Stimulated activated naive CD4-positive, alpha-beta T cell treated with Interleukin-2 at 50 U/mL for 16 hours (primary cell): ENCODE measurements at places on chromosomes 1 and 21.

GRCh38 chr1:5576673-5577065, 415.6 kb downstream of the NPHP4 start:
- DNase-seq = no peak

DNA sequence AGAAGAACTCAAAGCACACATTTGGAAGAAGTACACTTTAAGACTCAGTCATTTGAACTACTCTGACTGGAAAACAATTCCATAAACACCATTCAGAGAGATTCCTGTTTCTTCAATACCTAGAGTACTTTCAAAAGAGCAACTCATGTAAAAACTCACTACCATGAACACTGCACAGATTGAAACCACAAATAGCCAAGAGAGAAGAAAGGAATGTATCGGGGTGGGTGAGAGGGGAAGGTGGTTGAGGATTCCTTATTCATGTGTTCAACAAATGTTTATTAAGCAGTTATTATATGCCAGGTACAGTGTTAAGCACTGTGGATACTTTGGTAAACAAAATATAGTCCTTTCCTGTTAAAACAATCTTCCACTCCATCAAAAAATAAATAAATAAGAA, 64.7 kb downstream of the NRIP1 start:
- no peak for DNase-seq

GRCh38 chr1:226934483-226935237, 5.4 kb upstream of the COQ8A start:
- no peak for DNase-seq

DNA sequence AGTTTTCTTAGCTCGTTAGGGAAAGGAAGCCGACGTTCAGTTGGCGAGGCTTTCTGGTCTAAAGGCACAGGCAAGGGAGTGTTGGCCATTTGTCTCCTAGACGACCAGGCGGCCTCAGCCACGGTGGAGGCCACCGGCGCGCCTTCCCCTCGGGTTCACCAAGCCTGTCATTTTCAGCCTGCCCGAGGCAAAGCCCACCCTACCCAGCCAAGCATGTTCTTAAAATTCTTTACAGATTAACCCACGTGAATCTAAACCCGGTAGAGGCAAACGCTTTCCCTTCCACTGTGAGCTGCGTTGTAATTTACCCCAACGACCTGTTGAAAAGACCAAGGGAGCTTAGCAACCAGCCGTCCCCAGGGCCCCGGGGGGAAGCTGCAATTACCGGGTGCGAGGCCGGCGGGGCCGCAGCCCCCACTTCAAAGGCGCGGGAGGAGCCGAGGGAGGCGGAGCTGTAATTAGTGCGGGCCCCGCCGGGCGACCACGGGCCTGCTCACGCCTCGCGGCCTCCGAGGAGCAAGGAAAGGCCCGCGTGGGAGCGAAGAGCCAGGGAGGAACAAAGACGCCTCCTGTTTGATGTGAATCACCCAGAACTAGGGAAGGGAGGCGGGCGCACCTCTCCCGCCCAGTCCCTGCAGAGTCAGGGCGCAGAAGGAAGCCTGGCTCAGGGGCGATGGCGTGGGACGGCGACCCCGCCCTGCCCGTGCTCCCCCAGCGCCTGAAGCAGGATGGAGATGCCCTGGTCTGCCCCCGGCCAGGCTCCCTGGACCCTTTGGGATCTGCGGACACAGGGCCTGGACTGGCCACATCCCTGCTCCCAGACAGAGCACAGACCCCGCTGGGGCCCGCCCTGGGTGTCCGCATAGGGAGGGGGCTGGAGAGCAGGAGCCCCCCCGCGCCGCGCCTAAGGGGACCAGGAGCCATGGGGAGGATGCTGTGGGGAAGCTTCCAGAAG, 12.1 kb upstream of the TSPEAR start:
- no peak for DNase-seq

DNA sequence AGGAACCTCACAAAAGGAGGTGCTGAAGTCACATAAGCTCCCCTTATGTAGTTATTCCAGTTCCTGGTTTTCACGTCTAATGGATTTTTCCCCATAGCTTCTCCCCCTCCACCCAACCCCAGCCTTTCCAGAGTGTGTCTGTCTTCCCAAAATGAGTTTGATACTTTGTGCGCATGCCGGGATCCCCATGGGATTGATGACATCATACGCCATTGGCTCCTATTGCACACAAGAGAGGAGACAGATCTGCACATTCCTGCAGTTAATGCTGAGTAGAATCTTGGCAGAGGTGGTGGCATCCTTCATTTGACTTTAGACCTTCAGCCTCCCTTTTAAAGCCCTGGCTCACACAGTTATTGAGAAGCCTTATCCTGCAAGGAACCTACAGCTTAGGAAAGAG, 71.4 kb downstream of the DDR2 start:
- DNase-seq = no peak

DNA sequence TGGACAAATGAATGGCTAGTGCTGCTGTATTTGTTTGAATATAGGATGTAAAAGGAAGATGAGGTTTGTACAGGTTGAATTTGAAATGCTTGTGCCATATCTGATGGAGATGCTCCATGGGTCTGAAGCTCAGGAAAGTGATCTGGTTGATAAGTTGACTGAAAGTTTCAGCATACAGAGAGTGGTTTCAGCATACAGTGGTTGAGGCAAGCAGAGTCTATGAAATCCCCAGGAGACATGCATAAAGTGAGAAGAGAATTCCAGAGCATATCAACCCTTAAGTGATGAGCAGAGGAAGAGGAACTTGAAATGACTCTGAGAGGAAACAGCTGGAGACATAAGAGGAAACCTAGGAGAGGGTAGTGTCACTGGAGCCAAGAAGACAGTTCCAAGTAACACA, 21.7 kb downstream of the TCHHL1 start:
- no peak for DNase-seq

DNA sequence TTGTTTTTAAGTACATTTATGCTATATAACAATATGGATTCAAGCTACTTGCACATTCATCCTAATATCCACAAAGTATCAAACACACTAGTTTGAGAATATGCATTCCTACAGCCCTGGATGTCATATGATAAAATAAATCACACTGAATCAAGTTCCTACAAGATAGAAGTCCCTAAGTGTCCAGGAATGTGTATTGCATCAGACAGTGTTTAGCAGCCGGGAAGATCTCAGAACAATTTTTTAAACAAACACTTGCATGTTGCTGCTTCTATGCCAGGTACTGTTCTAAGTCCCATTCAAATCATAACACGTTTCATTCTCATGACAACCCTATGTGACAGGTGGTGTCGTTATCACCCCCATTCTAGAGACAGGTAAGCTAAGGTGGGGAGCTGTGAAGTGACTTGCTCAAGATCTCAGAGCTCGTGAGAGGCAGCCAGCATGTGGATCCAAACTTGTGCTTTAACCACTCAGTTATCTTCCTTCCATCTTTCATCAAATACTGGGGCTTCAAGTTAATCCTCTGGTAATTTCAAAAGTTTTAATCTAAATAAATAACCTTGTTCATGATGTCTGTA, 68.3 kb upstream of the KIF26B start:
- DNase-seq = no peak

DNA sequence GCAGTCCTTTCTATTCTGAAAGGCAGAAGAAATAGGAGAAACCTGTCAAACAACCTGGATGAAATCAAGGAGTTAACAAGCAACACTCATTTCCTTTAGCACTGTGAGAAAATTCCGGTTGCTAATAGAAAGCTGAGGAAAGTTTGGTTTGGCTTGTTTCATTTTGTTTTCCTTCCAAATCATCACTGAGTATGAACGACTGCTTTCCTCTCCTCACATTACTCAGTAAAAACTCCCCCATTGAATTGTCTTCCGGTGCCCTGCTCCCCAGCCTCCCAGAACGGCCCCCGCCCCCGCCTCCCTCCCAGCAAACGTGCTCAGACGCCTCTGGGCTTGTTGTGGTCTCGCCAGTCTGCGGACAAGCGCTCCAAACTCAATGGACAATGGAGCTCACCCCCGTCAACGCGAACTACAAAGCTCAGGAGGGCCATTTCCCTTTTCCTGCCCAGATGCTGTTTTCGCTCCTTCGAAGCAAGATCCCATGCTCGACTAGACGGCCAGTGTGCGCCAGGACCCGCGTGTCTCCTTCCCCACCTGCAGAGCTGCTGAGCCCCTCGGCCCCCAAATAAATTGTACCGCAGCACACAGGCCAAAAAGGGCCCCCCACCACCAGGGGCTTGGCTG, 747 bp downstream of the STX6 start:
- peak; percentile 75 for DNase-seq

DNA sequence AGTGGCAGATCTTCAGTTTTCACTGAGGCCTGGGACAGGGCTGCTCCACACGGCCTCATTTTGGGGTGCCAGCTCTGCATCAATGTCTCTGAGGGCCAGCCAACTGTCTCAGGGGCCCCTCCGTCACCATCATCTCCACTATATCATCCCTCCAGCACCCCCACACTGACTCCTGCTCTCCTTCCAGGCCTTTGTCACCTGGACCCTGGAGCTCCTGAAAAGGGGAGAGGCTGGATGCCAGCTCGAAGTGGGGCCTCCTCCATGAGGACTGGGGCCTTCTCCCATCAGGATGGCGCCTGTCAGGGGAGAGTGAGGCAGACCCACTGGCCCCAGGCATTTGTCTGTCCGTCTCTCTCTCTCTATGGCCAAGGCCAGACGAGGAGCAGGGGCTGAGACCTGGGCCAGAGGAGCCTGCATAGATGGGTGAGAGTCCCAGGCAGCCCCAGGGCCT, 44.7 kb upstream of the LRP8 start:
- DNase-seq = no peak

DNA sequence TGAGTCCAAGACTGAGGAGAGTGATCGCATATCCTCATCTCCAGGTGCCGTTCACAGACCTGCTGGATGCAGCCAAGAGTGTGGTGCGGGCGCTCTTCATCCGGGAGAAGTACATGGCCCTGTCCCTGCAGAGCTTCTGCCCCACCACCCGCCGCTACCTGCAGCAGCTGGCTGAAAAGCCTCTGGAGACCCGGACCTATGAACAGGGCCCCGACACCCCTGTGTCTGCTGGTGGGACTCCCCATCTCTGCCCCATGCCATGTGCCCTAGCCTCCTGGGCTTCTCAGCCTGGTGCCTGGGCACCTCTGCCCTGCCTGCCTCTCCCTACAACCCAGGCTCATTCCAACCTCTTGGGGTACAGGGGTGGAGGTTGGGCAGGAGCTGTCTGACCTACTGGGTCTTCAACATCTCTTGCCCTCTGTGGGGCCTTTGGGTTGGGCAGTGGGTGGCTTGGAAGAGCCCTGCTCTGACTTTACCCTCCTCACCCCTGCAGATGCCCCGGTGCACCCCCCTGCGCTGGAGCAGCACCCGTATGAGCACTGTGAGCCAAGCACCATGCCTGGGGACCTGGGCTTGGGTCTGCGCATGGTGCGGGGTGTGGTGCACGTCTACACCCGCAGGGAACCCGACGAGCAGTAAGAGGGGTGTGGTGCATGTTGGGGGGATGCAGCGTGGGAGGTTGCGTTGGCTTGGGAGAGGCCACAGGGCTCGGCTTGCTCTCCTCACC, 7.2 kb downstream of the AMPD2 start:
- DNase-seq = no peak

- DNase-seq = no peak
These were observed 129.2 kb downstream of the ROR1 start for GRCh38 chr1:63902844-63903589.

DNA sequence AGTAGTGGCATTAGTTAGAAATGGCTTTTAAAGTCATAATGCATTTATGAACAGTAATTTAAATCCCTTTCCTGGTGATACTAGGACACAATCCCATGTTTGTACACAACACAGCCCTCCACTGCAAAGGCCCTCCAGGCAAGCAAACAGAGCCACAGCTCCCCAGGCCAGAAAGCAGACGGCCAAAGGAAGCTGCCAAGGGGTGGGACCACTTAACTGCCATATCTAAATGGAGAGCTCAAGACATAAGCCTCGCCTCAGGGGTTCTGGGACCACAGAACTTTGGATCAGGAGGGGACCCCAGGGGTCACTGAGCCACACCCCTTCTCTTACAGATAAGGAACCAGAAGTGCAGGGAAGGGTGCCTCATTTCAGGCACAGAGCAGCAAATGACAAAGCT, 189.7 kb downstream of the KCNH1 start:
- DNase-seq = no peak

DNA sequence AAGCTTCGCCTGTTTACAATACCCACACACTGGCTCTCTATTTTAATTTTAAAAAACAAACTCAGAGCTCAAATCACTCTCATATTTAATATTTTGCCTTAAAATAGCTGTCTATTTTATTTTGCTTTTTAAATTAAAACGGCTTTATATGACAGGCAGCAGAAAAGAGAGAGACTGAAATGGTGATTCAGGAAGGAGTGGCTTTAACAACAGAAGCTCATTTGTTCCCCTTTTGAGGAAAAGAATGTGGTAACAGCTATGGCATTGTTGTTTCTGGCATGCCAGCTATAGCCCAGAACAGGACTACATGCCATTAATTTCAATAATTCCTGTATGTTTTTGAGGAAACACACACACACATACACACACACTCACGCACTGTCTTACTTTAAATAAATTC, 234.2 kb upstream of the PTBP2 start:
- DNase-seq = no peak

DNA sequence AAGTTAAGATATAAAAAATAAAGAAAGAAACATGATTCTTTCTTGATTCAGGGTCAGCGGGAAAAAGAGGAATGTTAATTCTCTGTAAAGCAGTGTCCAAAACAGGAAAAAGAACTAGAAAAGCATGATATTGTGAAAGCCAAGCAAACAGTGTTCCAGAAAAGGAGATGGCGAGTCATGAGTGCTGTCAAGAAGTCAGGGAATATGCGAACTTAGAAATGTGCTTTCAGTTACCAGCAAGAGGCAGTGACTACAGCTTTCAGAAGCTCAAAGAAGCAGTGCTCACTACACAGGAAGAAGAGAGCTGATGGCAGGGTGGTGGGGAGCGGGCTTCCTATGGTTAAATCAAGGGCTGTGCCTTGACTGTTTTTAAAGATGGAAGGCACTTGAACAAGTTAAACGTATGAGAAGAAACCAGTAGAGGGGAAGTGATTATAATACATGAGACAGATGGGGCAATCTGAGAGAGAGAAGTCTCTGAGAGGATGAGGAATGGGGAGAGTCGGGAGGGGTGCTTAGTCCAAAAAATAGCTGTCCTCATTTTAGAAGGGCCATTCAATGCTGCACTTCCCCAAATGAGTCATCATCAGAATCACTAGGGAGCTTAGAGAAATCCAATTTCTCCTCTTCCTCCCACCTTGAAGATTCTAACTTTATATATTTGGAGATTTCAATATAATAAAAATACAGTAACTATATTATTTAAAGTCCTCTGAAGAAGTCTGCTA, 90.4 kb downstream of the KCNK1 start:
- no peak for DNase-seq

- DNase-seq = no peak
These were observed 34.6 kb upstream of the GRIK3 start for GRCh38 chr1:37068897-37069296.

DNA sequence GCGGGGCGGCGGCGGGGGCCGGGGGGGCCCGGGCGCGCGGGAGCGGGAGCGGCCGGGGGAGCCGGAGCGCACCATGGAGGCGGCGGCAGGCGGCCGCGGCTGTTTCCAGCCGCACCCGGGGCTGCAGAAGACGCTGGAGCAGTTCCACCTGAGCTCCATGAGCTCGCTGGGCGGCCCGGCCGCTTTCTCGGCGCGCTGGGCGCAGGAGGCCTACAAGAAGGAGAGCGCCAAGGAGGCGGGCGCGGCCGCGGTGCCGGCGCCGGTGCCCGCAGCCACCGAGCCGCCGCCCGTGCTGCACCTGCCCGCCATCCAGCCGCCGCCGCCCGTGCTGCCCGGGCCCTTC, 546 bp downstream of the SKI start:
- DNase-seq = no peak
